ENCODE measurements at places on chromosomes 13 and 19. TPM values are rescaled to one million over a fixed set of nuclear protein-coding genes. Genes with fewer than 3 reads are reported as not detected.
A peak's percentile ranks its signal among the peaks of the same experiment; 100 is the strongest.

DNA sequence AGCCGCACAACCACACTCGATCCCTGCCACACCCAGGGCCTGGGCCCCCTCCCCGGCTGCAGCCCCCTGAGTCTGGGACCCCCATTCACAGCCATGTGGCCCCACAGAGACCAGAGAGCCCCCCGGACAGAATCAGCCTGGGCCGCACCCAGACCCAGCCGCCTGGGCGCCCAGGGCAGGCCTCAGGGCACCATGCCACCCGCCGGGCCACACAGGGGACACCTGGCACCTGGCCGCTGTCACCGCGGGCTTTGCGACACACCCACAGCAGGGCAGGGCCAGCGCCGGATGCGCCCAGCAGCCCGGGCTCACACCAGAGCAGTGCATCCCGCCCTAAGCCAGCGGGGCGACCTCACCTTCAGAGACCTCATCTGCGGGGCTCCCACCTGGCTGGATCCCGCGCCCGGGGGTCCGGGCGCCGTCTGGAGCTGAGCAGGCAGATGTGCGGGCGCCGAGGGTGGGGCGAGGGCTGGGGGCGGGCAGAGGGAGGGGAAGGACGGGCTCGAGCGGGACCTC is 443 bp downstream of the TBXA2R start:
- peak overlapping the region; percentile 69 for H3K27ac ChIP-seq
- peaks cover 4% of the 10 kb centered on the region for H3K27me3 ChIP-seq
- H3K4me3 ChIP-seq: peak overlapping the region; percentile 34
- peaks cover 32% of the 10 kb centered on the region for H3K4me1 ChIP-seq
- peak; percentile 80 for DNase-seq
- H3K36me3 ChIP-seq: peaks cover under 1% of the 10 kb centered on the region

DNA sequence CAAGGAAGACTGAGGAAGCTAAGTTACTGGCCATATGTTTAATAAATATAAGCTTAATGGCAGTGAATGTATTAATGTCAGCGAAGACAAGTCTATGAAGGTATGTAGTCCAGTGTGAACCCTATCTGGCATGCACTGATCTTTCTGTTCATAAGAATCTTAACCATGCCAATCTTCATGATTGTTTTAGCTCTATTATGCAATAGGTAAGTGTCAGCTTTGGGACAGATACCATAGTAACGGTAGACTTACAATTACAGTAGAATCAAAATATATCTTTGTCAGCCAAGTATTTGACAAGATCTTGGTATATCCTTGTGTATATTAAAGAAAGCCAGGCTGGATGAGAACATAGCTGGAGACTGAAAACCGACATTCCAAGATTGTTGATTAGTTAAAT is 428.5 kb downstream of the SPRY2 start:
- H3K36me3 ChIP-seq: no peaks in the 10 kb centered on the region
- no peak for DNase-seq
- no peak overlapping the region for H3K27ac ChIP-seq

Gene SOX1
- total RNA-seq: not detected

GRCh38 chr13:30615481-30615865 is 2.2 kb upstream of the USPL1 start:
- H3K4me3 ChIP-seq: no peak overlapping the region
- peaks cover 24% of the 10 kb centered on the region for H3K4me1 ChIP-seq
- H3K27ac ChIP-seq: peak overlapping the region; percentile 100
- DNase-seq: no peak
- H3K36me3 ChIP-seq: no peaks in the 10 kb centered on the region

DNA sequence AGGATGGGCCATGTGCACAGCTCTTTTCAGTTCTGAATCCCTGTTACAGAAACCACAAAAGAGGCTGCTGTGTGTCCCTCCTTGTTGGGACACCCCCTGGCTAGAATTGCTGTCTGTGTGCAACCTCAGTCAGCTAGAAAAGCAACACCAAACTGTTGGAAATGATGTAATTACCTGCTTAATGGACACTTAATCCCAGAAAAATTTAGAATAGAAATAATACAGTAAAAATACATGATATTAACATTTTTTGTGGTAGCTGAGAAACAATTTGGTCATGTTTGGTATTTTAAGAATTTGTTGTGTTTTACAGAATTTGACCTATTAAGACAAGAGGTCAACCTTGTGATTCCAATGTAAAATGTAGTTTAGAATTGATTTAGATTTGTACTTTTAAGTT is 46.8 kb downstream of the FAM124A start:
- no peaks in the 10 kb centered on the region for H3K27me3 ChIP-seq
- DNase-seq: no peak
- peaks cover 4% of the 10 kb centered on the region for H3K4me1 ChIP-seq
- no peak overlapping the region for H3K27ac ChIP-seq
- no peak overlapping the region for H3K4me3 ChIP-seq

DNA sequence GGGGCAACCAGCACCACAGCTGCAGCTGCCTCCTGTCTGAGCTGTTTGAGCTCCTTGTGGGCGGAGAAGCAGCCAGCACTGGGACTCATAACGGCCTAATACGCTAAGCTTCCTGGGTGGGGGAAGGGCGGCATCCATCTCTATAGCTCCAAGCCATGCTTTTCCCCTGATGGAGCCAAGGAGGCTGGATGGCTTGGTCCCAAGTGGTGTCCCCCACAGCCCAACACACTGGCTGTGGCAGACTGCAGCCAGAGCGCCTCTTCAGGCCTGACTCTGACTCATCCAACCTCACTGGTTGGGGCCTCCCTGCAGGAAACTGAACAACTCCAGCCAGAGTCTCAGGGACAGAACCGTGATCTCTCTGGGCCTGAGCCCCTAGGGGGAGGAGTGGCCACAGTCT is 537.3 kb downstream of the SUCLA2 start:
- no peaks in the 10 kb centered on the region for H3K27me3 ChIP-seq
- no peak overlapping the region for H3K27ac ChIP-seq
- H3K36me3 ChIP-seq: no peaks in the 10 kb centered on the region
- DNase-seq: no peak
- H3K4me3 ChIP-seq: no peak overlapping the region
- H3K4me1 ChIP-seq: no peaks in the 10 kb centered on the region

Gene PSPN
- total RNA-seq: 3.7 TPM

- no peaks in the 10 kb centered on the region for H3K4me1 ChIP-seq
- no peak overlapping the region for H3K4me3 ChIP-seq
- H3K27ac ChIP-seq: peak overlapping the region; percentile 6
- no peaks in the 10 kb centered on the region for H3K27me3 ChIP-seq
- peak; percentile 62 for DNase-seq
These were observed 80.6 kb downstream of the SIPA1L3 start for GRCh38 chr19:37987356-37988332.

DNA sequence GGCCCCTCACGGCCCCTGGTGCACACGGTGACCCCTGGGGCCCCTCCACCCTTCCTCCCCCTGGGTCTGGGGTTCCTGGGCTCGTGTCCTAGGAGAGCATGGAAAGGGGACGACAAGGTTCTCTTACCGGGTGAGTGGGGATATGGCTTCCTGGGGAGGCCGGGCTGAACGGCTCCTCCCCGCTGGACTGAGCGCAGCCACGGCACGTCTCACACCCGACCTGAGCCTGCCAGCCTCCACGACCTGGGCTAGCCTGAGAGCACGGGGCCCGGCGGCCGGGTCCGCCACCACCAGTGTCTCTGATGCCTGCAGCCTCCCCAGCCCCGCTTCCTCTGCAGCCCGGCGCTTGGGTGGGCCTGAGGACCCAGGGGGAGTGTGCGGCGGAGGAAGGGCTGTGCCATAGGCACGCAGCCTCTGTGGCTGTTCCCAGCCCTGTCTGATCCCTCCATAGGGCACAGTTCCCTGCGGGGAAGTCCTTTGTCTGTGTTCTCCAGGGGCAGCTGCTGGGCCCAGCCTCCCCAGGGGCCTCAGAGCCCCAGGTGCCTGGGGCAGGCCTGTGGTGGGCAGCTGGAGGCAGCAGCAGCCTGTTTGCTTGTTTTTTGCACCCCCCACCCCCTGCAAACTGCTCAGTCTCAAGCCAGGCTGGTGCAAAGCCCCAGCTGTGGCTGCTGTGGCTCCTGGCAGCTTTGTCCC is 15.0 kb downstream of the PLIN4 start:
- H3K4me1 ChIP-seq: no peaks in the 10 kb centered on the region
- DNase-seq: no peak
- H3K4me3 ChIP-seq: no peak overlapping the region
- no peaks in the 10 kb centered on the region for H3K27me3 ChIP-seq
- no peaks in the 10 kb centered on the region for H3K36me3 ChIP-seq

- no peak for DNase-seq
- H3K27me3 ChIP-seq: no peaks in the 10 kb centered on the region
- H3K4me1 ChIP-seq: no peaks in the 10 kb centered on the region
- no peaks in the 10 kb centered on the region for H3K36me3 ChIP-seq
- H3K27ac ChIP-seq: no peak overlapping the region
These were observed 36.9 kb upstream of the DCUN1D2 start for GRCh38 chr13:113527272-113527958.

DNA sequence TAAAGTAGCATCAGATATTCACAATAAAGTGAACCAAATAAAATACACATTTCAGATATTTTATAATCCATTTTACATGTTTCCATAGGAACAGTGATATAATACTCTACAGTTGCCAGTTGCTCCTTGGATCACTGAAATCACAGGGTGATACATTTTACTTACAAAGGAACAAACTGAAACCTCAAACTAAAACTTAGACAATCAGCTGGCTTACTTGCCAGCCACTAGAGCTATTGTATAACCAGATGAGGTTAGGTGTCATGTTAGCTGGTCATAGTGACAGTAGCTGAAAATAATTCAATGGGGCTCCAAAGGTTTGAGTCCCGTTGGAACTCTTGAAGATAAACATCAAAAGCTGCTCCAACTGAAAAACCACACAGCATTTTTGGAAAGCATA is 274.6 kb downstream of the ITGBL1 start:
- H3K4me3 ChIP-seq: no peak overlapping the region
- H3K27me3 ChIP-seq: no peaks in the 10 kb centered on the region
- no peaks in the 10 kb centered on the region for H3K36me3 ChIP-seq
- no peak for DNase-seq
- no peaks in the 10 kb centered on the region for H3K4me1 ChIP-seq
- H3K27ac ChIP-seq: no peak overlapping the region

Gene CEACAM20
- not detected for total RNA-seq

Gene SAMD1
- total RNA-seq: 37.5 TPM

Gene PLPPR3
- not detected for total RNA-seq

Gene KRTDAP
- total RNA-seq: not detected

Gene TTC9B
- not detected for total RNA-seq

- H3K4me3 ChIP-seq: no peak overlapping the region
- DNase-seq: no peak
- H3K36me3 ChIP-seq: no peaks in the 10 kb centered on the region
- H3K4me1 ChIP-seq: no peaks in the 10 kb centered on the region
- no peak overlapping the region for H3K27ac ChIP-seq
These were observed 24.8 kb downstream of the SHANK1 start for GRCh38 chr19:50694815-50695145.

DNA sequence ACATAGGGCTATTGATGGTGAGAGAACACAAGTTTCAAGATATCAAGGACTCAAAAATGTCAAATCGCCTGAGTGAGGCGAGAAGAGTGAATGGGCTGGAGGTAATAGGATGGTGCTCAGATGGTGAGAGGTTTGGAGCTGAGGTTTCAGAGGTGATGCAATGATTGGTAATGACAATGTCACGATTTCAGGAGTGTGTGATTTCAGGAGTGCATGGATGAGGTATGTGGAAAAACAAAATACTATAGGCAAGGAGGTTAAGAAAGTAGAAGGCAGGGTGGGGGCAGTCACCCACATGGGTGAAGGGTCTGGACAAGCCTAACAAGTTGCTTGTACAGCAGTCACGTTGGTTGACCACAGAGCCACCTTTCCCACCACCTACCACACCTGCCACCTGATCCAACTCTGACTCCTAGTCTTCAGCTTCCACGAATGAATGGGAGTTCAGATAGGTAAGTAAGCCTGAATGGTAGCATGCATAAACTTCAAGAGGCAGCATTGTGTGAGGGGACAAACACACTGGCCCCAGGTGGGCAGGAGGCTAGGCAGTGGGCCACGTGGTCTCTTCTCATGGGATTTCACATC is 71.5 kb downstream of the RUBCNL start:
- DNase-seq: no peak
- H3K4me1 ChIP-seq: no peaks in the 10 kb centered on the region
- no peak overlapping the region for H3K27ac ChIP-seq

GRCh38 chr13:111411151-111411858 is 90.9 kb downstream of the TEX29 start:
- H3K4me3 ChIP-seq: no peak overlapping the region
- DNase-seq: no peak
- no peaks in the 10 kb centered on the region for H3K36me3 ChIP-seq
- H3K27ac ChIP-seq: no peak overlapping the region
- peaks cover 5% of the 10 kb centered on the region for H3K4me1 ChIP-seq

Gene CNFN
- not detected for total RNA-seq

- H3K27ac ChIP-seq: no peak overlapping the region
- no peaks in the 10 kb centered on the region for H3K4me1 ChIP-seq
- no peaks in the 10 kb centered on the region for H3K36me3 ChIP-seq
- no peaks in the 10 kb centered on the region for H3K27me3 ChIP-seq
- DNase-seq: no peak
- no peak overlapping the region for H3K4me3 ChIP-seq
These were observed 220.3 kb downstream of the NBEA start for GRCh38 chr13:35162420-35162819.

DNA sequence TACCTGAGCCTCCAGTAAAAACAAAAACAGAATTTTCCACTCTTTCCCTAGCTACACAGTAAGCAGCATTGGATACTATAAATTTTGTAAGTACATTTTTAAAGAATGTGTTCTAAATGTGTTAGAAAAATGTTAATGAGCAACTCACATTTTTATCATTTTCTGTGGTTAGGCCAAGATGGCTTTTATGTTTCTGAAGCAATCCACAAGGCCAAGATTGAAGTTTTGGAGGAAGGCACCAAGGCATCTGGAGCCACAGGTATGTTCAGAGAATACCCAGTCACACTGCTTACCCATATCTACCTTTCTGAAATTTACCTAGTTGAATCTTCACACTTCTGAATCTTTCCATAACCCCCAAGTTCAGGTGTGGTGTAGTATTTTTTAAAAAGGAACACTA is 21.6 kb downstream of the SERPINE3 start:
- no peaks in the 10 kb centered on the region for H3K4me1 ChIP-seq
- peaks cover 18% of the 10 kb centered on the region for H3K36me3 ChIP-seq
- H3K27ac ChIP-seq: no peak overlapping the region
- no peak overlapping the region for H3K4me3 ChIP-seq
- no peak for DNase-seq

Gene CRB3
- total RNA-seq: 301 TPM

Gene CYP2F1
- not detected for total RNA-seq

DNA sequence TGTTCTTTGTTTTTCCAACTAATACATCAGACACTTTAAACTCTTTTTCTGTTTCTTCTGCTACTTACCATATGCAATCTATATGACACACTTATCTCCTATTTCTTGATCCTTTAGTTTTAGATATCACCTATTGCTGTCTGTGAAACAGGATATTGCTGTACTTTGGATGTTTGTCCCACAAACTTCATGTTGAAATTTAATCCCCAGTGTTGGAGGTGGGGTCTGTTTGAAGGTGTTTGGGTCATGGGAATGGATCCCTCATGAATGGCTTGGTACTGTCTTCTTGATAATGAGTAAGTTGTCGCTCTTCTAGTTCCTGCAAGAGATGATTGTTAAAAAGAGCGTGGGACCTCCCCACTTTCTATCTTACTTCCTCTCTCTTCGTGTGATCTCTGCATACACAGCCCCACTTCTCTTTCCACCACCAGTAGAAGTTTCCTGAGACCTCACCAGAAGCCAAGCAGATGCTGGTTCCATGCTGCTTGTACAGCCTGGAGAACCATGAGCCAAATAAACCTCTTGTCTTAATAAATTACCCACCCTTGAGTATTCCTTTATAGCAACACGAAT is 244.2 kb downstream of the NHLRC3 start:
- no peaks in the 10 kb centered on the region for H3K27me3 ChIP-seq
- H3K4me1 ChIP-seq: peaks cover 20% of the 10 kb centered on the region
- no peak for DNase-seq
- no peak overlapping the region for H3K27ac ChIP-seq
- H3K4me3 ChIP-seq: no peak overlapping the region

Data from transverse colon (tissue), 4 donors.